ENCODE measurements at places on chromosomes 1 and 21.

DNA sequence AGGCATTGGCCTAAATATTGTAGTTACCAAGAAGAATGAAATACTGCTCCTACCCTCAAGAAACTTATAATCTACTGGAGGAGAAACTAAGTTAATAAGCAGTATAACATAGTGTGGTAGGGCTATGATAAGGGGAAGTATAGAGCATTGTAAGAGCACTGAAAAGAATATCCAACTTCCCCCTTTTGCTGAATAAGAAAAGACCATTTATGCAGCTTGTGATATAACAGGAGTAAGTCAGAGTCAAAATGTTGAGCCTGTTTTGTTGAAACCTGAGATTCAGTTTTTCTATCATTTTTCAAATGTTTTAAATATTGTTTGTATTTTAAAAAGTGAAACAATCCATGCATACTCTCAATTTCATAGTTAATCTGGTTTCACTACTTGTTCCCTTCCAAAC lies 48.3 kb upstream of the FCRL4 start:
- no peak for DNase-seq

DNA sequence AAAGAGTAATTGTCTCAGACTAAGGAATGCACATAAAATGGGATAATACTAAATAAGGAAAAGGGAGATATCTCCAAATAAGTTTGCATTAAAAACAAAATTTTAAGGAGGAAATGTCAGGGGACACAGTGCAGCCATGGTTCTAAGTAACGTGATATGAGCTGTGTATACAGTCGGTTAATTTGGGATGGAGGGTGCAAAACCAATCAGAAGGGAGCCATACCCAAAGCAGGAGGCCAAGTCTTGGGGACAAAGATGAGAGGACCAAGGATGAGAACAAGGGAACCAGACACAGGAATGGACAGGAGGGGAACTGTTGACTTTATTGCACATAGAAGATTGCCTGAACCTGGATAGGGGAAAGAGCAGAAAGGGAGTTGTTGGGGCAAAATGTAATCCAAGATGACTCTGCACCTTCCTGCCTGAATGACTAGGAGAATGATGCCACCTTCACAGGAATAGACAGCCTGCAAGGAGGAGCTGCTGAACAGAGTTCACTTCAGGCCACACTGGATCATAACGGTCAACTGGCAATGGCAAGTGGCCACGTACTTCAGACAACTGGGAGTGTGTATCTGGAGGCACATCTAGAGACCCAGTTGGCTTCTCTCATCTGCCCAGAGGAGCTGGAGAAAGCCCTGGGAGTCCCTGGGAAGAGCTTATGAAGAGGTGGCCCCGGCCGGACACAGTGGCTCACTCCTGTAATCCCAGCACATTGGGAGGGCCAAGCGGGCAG lies 22.0 kb upstream of the BOLA1 start:
- no peak for DNase-seq

GRCh38 chr1:247212627-247213617 lies 41.1 kb upstream of the ZNF124 start:
- DNase-seq = no peak

GRCh38 chr1:226974544-226975258 lies 34.6 kb downstream of the COQ8A start:
- DNase-seq = no peak

DNA sequence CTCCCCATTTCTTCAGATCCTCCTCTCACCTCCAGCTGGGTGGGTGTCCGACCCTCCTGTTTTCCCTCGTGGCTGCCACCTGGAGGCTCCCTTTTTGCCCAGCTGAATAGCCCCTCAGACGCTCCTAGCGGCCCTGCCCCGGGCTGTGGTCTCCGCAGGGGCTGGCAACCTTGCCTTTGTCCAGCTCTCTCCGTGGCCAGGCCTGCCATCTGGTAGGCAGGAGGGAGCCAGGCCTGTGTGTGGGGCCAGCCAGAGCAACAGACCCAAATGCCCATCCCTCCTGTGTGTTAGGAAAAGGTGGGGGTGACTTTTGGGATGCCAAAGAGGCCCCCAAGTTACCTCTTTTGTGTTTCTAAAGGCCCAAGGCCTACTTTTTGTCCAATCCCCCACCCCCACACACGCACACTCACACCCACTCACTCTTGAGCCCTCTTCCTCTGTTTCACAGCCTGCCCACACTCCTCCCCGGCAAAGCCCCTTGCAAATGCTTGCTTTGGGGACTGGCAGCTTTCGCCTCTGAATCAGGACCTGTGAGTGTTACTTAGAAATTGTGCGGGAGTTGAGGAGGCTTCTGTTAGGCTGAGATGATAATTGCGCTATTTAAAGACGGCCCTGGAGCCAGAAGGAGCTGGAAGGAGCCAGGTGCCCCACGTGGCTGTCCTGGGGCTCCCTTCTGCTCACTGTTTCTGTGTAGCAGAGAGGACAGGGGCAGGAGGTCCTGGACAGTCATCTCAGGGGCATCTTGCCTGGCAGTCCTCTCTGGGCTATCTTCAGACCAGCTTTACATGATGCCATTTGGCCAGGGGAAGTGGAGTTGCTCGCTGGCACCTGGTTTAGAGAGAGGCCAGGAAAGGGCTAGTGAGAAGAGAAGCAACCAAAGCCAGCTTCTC lies 9.1 kb downstream of the PPFIA4 start:
- no peak for DNase-seq

DNA sequence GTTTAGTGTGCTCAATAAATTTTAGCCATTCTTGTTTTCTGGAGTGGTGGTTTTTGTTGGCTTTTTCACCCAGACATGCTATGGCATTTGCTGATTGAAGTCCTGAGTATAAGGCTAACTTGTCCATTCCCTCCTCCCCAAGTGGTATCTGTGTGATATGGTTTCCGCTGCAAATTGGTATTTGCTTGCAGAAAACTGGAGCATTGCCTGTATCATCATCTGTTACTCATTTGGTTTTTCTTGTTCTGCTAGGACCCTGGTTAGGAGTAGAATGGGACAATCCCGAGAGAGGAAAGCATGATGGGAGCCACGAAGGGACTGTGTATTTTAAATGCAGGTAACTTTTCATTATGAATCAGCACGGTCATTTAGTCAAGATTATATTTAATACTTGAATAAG lies 34.0 kb downstream of the TBCE start:
- DNase-seq = no peak

DNA sequence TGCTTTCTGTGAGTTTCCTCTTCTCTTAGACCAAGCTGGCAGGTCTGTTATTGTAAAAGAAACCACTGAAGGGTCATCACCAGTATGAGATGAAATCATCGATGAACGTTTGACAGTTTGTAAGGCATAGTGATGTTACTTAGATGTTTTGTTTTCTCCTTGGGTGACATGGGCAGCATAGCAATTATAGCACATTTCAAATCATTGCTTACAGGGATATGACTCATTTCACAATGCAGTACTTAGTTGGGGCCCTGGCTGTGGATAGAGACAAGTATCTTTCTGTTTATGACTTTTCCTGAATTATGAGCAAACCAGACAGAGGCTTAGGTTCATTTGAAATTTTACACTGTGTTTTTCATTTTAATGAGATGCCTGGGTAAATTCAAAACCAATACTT lies 313.0 kb downstream of the RWDD3 start:
- DNase-seq = no peak

DNA sequence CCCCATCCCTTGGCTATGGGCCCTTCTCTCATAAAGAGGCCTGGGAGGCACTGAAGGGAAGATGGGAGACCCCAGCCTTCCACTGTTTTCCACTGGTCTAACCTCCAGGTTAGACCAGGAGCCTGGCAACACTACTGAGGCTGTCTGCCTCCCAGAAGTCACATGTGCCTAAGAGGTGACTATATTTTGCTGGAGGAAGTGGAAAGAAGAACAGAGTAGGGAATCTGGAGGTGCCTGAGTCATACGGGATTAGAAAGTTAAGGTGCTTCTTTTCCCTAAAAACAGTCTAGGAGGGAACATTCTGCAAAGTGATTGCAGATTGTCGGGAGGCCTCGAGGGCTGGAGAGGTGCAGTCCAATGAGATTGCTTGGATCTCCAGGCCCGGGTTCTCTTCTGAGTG lies 4.6 kb downstream of the NFASC start:
- no peak for DNase-seq

DNA sequence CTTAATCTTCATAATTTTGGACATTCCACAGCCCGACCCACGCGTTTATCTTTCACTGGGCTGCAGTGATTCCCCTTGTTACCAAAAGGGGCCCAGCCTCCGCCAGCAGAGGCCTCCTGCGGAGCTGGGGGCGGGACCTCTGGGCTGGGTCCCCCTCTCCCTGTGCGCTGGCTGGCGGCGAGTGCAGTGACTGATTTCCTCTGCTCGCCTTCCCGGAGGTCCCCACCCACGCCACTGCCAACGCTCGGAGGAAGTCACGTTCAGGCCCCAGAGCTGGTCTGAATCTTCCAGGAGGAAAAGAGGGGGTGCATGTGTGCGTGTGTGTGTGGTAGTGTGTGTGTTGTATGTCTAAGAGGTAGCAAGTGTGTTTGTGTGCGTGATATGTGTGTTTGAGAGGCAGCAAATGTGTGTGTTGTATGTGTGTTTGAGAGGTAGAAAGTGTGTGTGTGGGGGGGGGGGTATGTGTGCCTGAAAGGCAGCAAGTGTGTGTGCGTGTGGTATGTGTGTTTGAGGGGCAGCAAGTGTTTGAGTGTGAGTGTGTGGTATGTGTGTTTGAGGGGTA lies 35.0 kb upstream of the JAK1 start:
- DNase-seq = peak; percentile 90

DNA sequence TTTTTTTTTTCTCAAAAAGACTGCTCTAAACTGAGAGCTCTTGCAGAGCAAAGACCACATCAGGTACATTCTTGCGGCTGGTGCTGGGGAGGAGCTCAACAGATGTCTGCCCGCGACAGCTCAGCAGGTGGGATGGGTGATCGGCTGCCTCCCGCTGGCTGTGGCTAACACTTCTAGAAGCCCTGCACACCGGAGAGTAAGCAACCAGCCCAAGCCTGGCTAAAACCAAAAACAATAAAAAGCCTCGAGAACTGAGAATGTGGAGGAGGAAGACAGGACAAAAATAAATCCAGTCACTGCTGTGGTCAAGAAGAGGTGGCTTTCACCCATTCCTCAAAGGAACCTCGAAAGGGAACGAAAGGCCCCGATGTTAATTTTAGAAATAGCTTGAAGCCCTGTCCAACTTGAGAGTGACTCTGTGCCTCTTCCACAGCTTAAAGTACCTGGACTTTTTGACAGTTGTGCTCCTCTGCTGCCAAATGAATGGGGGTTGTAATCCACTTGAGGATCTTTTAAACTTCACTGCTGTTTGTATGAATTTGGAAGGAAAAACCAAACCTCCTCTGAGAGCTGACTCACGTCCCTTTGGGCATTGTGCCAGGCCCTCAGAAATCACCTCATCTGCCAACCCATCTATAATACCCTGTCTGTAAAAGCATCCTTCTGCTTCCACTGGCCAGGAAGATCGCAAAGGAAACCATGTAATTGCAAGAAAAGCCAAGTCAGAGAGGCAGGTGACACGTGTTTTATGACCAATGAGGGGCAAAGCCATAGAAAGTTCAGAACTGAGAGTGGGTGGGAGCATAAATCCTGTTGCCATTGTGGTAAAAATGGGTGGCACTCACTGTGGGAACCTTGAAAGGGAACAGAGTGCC lies 78.6 kb downstream of the KCNN3 start:
- peak; percentile 58 for DNase-seq

- no peak for DNase-seq
Measured at GRCh38 chr1:211327346-211327921, 801 bp downstream of the TRAF5 start.

DNA sequence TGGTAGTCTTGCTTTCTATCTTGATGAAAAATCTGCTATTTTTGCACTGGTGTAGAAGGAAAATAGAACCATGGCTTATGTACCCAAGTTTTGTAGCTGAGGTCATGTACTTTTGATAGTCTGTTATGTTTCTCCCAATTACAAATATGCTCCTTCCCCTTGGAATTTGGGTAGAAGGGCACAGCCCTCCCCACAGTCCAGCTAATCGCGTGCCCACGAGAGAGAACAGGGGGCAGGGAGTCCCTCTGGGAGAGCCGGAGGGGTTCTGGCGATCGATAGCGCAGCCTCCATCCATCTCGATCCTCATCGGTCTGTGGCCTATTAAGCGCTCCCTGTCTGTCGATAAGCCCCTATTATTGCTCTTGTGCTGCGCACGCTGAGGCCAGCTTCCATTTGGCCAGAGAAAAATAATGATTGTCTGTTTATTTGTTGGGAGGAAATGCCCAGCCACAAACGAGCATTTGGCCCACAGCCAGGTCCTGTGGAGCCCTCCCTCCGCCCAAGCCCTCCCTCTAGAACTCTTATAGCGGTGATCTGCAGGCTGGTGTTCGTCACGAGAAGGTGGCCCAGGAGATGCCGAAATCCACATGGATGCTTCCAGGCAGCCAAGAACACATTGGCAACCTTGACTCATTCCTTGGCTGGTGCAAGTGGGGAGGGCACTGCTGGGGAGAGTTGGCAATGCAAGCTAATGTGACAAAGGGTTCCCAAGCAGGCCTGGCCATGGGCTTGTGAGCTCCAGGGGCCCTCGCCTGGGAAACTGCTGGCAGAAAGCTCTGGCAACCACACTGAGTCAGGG lies 134.7 kb upstream of the TNR start:
- DNase-seq = no peak

DNA sequence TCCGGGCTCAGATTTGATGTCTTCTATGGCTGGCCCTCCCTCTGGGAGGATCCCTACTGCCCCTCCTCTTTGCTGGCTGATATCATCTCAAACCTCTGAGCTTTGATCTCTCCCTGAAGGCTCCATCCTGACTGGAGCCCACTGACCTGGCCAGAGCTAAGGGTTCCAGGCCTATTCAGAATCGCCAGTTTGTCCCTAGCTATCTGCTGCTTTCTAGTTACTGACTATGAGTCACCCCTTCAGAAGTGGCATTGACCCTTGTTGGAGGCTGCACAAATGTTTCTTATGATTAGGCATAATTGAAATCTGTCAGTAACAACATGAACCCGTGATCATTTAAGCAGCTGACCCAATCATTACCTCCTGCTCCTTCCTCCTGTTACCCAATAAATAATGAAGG lies 87.1 kb downstream of the ABCA4 start:
- DNase-seq = no peak

- no peak for DNase-seq
Measured at GRCh38 chr1:31755850-31756492, 8.2 kb downstream of the ADGRB2 start.

Data from kidney capillary endothelial cell (primary cell).